ENCODE measurements at places on chromosomes 7 and 10.

DNA sequence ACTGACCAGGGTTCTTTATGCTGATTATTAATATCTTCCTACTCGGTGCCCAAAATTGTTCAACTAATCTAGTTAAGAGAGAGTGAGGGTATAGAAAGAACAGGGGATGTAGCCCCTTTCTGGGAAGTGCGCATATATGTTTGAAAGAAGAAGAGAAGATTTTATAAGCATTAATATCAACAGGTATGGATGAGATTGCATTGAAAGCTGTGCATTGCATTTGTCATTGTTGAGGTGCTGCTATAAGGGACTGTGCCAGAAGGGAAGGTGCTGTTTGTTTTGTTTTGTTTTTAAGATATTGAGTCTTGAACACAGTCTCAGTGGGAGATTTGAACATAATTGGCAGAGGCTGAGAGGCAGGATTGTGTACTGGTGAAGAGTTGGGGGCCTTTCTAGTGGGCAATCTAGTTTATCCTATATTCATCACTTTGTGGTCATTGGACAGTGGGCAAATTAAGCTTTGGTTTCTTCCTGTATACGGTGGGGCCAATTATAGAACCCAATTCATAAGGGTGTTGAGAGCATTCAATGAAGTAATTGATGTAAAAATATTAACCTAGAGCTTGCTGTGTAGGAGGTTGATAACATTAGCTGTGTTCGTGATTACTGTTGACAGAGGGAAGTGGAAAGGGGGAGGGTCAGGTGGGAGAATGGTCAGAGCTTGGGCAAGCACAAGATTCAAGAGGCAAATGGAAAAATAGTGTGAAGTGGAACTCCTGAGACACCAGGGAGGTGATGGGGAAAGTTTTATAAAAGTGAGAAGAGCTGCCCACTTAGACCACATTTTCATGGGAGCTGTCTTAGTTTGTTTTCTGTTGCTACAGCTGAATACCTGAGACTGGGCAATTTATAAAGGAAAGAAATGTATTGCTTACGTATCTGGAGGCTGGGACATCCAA is 19.9 kb upstream of the PCGF5 start:
- DNase-seq, result no peak

GRCh38 chr7:108322046-108322445 is 134.2 kb downstream of the NRCAM start:
- no peak for DNase-seq

DNA sequence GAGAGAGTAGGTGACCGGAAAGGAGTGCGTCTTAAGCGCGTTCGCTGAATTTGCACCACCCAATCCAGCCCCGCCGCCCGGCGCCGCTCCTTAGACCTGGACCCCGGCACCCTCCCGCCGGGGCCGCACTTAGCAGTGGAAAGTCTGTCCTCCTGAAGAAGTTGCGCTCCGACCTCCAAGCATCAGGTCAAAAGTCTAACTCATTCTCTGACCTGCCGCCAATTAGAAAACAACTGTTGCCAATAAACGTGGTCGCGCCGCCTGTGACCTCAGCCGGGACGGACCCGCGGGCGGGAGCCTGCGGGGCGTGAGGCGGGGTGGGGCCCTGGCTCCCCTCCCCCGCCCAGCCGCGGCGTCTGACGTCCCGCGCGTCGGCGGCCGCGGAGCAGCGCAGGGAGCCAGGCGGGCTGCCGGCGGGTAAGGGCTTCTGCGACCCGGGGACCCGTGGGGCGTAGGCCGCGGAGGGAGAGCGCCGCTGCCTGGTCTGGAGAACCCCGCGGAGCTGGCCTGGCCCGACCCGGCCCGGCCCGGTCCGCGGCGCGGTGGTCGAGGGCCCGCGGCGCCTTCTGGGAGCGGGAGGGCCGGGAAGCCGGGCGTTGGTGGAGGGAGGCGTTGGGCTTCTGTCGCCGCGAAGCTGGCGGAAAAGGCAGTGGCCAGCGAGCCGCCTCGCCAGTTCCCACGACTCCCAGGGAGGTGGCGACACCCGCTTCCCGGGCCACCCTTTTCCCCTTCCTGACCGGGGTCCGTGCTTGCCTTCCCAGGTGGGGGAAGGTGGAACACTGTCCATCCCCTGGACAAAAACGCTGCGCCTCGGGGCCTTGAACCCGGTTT is at the start of gene BCAP29:
TSS of gene BCAP29 (plus strand) at position 362 of the 831 bp plus-strand sequence. CDS start 527 bp downstream, outside the sequence.
- DNase-seq, result no peak

DNA sequence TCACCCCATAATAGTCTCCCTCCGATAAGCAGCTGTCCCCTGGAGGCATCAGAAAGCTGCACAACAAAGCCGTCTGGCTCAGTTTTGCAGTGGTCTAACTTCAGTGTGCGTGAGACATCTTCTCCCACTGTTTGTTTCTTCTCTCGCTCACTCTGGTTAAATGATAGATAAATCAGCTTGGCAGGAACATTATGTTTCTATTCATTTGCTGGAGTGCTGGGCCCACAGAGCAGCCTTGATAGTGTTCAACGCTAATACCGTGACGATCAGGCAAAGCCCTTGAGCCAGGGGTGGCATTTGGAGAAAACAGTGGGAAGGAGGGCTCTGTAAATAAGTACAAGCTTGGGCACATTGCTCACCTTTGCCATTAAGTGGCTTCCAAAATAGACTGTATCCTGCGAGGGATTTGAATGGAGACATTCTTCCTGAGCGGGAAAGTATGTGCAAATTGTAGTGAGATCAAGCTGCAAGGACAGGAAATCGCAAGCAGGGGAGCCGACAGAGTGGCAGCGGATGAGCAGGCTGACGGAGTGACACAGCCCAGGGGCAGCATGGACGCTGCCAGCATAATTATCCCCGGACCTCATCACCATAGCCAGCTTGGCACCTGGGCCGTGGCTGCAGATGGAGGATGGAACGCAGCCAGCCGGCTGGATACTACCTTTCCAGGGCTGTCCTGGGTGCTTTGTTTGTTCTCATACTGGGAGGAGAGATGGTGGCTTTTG is 256.8 kb upstream of the FZD8 start:
- DNase-seq, result no peak

- DNase-seq, result no peak
Measured at GRCh38 chr7:76394957-76395356, 14.5 kb downstream of the SSC4D start.

GRCh38 chr10:100869399-100869798 is 43.4 kb upstream of the SLF2 start:
- no peak for DNase-seq

DNA sequence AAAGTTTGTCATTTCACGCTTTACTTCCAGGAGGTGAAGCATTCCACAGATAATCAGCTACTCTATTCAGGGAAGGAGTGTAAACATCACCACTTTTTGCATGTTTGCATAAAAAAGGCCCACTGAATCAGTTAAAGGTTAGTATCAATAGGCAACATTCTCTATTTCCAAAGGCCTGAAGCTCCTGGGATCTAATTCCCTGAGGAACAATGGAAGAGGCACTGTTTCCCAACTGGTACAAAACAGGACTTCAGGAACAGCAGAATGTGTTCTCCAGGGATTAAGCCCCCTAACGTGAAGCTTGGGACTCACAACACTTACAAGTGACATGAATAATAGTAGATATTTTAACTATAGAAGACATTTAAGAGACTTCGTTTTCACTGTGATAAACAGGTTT is 6.1 kb downstream of the LRRN3 start:
- DNase-seq, result no peak

- no peak for DNase-seq
Measured at GRCh38 chr7:93147363-93147762, 822 bp downstream of the SAMD9L start.

GRCh38 chr10:73922007-73922863 is 11.3 kb downstream of the PLAU start:
- no peak for DNase-seq

GRCh38 chr7:118185163-118185860 is 1.3 kb downstream of the LSM8 start:
- DNase-seq, result no peak

GRCh38 chr10:90227217-90227656 is 525.8 kb downstream of the KIF20B start:
- DNase-seq, result no peak

DNA sequence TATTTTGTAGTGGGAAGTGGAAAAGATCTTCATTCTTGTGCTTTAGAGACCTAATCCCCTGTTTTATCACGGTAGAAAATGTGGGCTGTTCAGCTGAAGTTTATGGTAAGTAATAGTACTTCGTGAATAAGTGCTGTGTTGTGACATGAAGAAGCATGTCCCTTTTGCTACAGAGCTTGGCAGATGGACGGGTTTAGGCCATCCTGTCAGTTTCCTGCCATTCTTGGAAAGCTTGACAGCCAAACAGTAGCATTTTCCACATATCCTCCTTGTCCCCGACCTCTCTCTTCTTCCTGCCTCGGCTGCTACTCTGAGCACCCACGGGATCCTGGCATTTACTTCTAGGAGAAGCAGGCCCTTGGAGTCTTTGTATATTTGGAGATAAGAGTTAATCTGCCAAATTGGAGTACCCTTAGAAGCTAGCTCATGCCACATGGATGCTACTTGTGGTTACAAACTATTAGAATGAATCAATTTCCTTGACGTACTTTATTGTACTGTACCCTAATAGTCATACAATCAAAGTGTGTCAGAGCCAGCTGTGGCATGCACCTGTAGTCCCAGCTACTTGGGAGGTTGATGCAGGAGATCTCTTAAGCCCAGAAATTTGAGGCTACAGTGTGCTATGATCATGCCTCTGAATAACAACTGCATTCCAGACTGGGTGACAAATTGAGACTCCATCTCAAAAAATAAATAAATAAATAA is 39.2 kb downstream of the PNLIPRP3 start:
- no peak for DNase-seq

- DNase-seq, result no peak
Measured at GRCh38 chr7:151181011-151181431, 6.0 kb downstream of the ASB10 start.

- no peak for DNase-seq
Measured at GRCh38 chr10:107576746-107577145, 412.2 kb upstream of the SORCS1 start.

GRCh38 chr10:21503542-21503941 is 21.9 kb downstream of the SKIDA1 start:
- DNase-seq, result no peak

DNA sequence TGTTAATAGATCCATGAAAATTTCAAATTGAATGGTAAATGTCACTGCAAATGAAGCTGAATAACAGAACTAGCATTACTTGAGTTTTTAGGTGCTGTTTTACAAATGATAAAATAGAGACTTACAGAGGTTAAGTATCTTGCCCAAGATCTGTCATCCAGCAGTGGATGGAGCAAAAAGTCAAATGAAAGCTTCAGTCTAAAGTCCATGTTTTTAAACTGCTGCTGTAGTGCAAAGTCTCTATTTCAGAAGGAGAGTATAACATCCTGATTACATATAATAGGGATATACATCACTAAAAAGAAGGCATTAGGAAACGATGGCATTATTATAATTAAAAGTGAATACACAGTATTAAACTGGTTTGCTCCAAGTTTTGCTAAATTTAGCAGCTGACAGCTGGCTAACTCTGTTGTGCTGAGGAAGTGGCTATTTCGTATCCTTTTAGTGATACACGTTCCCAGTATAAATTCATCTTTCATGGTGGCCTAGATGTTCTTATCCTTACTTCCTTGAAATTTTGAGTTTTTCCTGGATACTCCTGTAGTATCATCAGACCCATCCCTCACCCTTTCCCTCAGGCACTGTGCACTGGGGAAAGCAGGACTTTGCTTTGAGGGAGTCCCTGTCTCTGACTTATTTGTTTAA is 603.2 kb downstream of the MAGI2 start:
- DNase-seq, result no peak

- DNase-seq, result no peak
Measured at GRCh38 chr7:116180302-116180701, 30.0 kb upstream of the TES start.

DNA sequence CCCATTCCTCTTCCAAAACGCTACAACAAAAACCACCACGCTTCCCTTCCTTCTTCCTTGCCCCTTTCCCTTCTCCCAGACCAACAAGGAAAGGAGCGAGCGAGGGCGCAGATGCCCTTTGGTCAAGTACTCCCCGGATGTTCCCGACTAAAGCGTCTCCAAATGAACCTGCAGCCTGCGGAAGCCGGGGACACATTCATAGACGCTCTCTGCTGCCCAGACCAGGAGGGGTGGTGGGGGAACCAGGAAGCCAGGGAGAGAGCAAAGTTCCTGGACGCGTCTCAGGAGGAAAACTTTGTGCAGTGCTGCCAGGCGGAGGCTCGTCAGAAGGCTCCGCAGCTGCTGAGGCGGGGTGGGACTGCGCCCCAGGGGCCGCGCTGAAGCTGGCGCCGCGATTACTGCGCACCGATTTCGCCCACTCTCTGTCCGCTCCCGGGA is 754 bp downstream of the SEMA3D start:
- DNase-seq, result no peak

- no peak for DNase-seq
Measured at GRCh38 chr7:51261117-51261835, 55.3 kb downstream of the COBL start.

DNA sequence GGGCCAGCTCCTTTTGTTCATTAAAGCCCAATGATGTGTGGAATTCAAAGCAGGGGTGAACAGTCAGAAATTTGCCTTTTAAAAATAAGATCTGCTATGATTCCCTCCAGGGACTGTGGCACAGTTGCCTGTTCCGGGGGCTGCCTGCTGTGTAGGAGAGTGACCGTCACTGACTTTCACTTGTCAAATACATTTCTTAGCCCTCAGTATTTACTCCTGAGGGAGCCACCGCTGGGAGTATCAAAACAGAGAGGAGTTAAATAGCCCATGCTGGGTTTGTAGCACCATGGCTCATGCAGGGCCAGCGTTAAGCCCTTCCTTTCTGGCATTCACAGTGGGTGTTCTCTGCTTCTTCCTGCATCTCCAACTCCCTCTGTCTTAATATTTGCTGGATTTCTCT is 897.8 kb downstream of the SORCS3 start:
- no peak for DNase-seq

DNA sequence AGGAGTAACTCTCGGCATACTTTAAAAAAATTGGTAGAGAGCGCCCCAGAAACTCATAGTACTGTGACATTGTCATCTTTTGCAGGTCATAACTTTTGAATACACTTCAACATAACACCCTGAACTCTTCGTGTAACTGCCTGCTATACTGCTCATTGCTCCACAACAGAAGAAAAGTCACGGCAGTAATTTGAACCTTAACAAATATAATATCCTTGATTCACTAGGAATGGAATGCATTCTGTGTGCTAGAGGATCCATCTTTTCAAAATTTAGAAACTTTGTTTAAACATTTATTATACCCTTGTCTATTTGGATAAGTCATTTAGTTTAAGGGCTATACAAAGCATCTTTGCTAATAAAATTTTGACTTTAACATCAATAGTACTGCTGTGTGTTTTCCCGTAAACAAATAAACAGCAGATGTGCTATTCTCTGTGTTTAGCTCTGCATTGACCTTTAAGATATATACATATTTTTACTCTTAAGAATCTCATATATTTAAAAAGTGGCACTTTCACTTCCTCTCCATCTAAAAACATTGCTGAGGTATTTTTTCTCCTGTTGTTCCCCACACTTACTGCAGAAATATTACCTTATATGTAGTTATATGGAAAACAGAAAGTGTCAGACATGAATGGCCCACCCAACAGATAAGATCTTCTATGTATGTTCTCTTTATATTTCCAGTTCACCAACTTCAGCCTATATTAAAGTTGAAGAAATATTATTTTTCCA is 217.6 kb upstream of the TMEM229A start:
- no peak for DNase-seq

- DNase-seq, result no peak
Measured at GRCh38 chr7:137583172-137583571, 239.6 kb upstream of the PTN start.

- no peak for DNase-seq
Measured at GRCh38 chr7:303884-304573, 14.1 kb downstream of the FOXL3 start.

GRCh38 chr10:76138286-76138685 is 706.9 kb downstream of the LRMDA start:
- no peak for DNase-seq

- DNase-seq, result no peak
Measured at GRCh38 chr10:71888623-71889387, 37.8 kb upstream of the PSAP start.
